Activated T-helper 17 cell treated with anti-CD3 and anti-CD28 coated beads, Interleukin-2, amount 50 U/mL, for 72 hours (primary cell): ENCODE measurements at places on chromosomes 2 and 18.

DNA sequence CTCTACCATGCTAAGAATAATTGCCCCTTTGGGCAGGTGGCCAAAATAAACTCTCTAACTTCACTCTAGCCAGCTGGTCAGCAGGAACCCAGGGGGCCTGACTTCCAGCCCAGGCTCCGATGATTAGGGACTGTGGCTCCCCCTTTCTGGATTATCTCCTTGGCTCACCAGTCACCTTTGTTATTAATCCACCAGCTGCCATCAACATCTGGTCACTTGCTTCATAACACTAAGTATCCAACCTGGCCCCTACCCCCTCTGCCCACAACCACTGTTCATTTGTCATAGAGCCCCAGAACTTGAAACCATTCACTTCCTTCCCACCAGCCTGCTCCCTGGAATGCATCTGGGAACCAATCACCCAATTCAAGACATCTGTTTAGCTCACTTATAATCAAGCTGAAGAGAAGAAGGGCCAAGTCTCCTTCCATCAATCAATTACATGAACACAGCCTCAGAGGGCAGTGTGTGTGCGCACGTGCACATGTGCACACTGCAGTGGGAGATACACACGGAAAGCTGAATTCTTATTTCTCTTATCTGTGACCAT is 215.1 kb downstream of the ALK start:
- H3K4me3 ChIP-seq: no peak overlapping the region
- no peak for ATAC-seq
- H3K36me3 ChIP-seq: no peaks in the 10 kb centered on the region
- no peak overlapping the region for H3K27ac ChIP-seq
- H3K4me1 ChIP-seq: no peaks in the 10 kb centered on the region

DNA sequence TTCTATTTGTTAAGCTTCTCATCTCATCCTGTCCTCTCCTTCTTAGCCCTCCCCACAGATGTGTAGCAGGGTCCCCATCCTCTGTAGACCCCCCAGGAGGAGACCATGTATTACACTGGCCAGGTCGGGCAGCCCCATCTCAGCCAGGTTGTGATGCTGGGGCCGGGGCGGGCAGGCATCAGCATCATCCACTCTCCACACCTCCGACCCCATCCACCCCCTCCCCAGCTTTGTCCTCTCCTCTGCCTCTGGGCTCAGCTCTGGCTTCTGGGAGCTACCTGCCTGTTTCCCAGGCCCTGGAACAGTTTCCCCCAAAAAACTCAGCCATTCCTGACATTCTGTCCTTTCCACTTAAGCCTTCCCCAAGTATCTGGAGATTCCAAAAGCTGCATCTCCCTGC is 49.2 kb downstream of the GBX2 start:
- no peak for ATAC-seq
- no peaks in the 10 kb centered on the region for H3K27me3 ChIP-seq
- no peak overlapping the region for H3K4me3 ChIP-seq
- no peak overlapping the region for H3K27ac ChIP-seq
- no peaks in the 10 kb centered on the region for H3K4me1 ChIP-seq

DNA sequence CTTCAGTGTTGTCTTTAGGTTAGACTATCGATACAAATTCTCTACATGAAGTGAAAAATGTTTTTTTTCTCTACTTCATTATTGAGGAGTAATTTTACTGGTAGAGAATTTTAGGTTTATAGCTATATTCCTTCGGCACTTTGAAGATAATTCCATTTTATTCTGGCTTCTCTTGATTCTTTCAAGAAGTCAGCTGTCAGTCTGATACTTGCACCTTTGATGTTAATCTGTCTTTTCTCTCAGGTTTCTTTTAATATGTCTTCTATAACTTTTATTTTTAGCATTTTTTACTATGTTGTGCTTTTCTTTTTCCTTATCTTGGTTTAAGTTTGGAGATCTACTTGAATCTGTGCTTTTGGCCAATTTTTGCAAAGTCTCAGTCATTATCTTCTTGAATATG is 18.6 kb downstream of the TSPYL6 start:
- H3K4me1 ChIP-seq: no peaks in the 10 kb centered on the region

DNA sequence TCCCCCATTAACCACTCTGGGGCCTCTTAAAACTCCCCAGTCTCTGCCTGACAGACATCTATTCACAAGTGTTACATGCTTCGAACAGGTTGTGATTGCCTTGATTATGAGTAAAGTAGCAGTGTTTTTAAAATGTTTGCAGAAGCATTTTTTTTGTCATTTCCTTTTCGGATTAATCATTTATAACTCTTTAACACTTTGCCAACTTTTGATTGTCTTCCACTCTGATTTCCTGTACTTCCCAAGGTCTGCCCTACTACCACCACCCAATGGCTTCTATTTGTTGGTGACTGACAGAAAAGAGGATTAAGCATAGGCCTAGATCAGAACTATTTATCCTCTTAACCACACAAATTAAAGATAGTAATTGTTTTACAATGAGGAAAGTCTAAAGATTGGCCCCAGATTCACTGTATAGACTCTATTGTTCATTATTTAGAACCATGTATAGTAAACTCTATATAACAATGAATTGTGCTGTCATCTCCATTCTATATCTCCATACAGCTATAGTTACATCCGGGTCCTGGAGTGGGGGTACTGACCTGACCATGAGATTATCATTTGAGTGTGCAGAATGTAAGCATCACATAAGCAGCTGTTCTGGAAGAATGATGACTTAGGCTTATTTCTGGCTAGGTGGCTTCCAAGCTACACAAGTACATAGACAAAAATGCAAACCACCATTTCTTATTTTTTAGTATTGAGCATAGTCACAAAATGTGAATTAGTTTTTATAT is 110.3 kb upstream of the RBMS1 start:
- no peaks in the 10 kb centered on the region for H3K27me3 ChIP-seq
- no peak for ATAC-seq
- H3K27ac ChIP-seq: no peak overlapping the region
- no peak overlapping the region for H3K4me3 ChIP-seq
- H3K4me1 ChIP-seq: no peaks in the 10 kb centered on the region

- H3K27me3 ChIP-seq: no peaks in the 10 kb centered on the region
- ATAC-seq: peak; percentile 36
- peak overlapping the region; percentile 57 for H3K4me3 ChIP-seq
- H3K27ac ChIP-seq: peak overlapping the region; percentile 85
- H3K36me3 ChIP-seq: peaks cover 5% of the 10 kb centered on the region
These were observed 512.9 kb upstream of the ID2 start for GRCh38 chr2:8168876-8169424.

DNA sequence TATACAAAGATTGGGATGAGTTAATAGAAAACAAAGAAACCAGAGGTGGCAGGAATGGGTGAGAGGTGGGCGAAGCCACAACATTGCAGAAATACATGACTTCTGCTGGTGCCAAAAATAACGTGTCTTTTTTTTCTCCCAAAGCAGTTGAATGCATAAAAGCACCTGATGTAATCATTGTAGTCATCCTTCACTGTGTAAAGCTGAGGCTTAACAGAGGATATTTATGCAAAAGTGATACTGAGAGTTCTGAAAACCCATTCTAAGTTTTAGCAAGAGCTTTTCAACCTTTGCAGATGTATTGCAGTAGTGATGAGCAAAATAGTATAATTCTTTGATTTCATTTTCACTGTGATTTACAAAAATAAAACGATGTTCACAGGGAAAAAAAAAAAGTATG is 173.0 kb downstream of the PTGR3 start:
- peak; percentile 59 for ATAC-seq
- H3K27ac ChIP-seq: no peak overlapping the region
- no peaks in the 10 kb centered on the region for H3K4me1 ChIP-seq
- no peaks in the 10 kb centered on the region for H3K27me3 ChIP-seq
- no peak overlapping the region for H3K4me3 ChIP-seq

DNA sequence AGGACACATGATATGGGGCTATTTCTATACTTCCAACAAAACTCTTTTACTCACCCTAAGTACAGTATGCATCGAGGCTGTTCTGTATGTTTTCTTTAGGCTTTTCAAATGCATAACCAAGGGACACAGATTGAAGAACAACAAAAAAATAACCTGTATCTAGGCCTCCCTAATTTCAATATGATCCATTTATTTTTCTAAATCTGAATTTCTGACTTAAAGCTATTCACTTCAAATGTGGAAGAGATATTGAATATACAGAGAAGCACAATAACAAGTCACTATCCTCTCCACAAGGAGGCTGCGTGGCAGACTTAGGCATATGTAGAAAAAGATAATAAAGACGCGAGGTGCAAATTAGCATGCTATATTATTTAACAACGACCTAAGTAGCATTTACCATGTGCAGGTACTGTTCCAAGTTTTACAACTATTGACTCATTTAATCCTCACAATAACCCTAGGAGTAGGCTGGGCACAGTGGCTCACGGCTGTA is 39.3 kb upstream of the MFF start:
- no peak overlapping the region for H3K27ac ChIP-seq
- no peaks in the 10 kb centered on the region for H3K27me3 ChIP-seq
- H3K4me3 ChIP-seq: no peak overlapping the region
- H3K4me1 ChIP-seq: no peaks in the 10 kb centered on the region
- H3K36me3 ChIP-seq: no peaks in the 10 kb centered on the region

DNA sequence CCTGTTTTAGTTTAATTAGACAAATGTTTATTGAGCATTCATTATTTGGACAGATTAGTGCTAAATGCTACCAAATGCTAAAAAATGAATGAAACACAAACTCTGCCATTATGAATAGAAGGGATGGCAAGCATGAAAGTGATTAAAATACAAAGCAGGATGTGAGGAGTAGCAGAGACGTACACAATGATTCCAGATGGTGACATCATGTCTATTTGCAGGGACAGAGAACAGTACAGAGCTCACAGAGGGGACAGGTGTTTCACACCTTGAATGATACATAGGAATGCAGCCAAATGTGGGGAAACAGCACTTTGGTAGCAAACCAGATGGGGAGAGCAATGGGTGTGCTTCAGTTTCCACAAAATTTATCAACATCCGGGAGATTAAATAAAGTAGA is 76.3 kb downstream of the CD226 start:
- ATAC-seq: no peak
- H3K27me3 ChIP-seq: no peaks in the 10 kb centered on the region
- peak overlapping the region; percentile 71 for H3K27ac ChIP-seq
- peaks cover 35% of the 10 kb centered on the region for H3K4me1 ChIP-seq
- no peak overlapping the region for H3K4me3 ChIP-seq
- H3K36me3 ChIP-seq: peaks cover 91% of the 10 kb centered on the region

- H3K36me3 ChIP-seq: no peaks in the 10 kb centered on the region
- peaks cover 6% of the 10 kb centered on the region for H3K4me1 ChIP-seq
- no peak for ATAC-seq
- no peak overlapping the region for H3K27ac ChIP-seq
- no peaks in the 10 kb centered on the region for H3K27me3 ChIP-seq
- H3K4me3 ChIP-seq: no peak overlapping the region
These were observed 2.0 kb upstream of the ITGA6 start for GRCh38 chr2:172425336-172425735.

GRCh38 chr2:227534714-227535113 is 62.8 kb downstream of the AGFG1 start:
- no peak overlapping the region for H3K4me3 ChIP-seq
- peaks cover 96% of the 10 kb centered on the region for H3K36me3 ChIP-seq
- no peak overlapping the region for H3K27ac ChIP-seq
- no peak for ATAC-seq
- H3K27me3 ChIP-seq: no peaks in the 10 kb centered on the region

DNA sequence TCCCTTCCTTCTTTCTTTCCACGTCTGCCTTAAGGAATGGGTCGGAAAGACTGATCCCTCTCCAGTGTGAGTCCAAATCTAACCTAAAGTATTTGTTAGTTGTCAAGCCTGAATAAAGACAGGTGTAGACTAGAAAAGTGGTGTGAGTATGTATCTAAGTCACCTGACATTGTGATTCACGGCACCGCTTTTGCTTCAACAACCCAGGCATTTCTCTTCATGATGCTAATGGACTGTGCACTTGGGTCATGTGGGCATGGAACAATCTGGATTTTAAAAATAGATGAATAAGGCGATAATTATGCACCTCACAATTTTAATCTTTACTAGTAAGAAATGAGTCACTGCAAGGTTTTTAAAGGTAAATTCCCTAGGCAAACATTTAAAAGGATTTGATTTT is 107.5 kb downstream of the LIPG start:
- H3K27ac ChIP-seq: no peak overlapping the region
- ATAC-seq: no peak
- H3K4me1 ChIP-seq: no peaks in the 10 kb centered on the region
- peaks cover 38% of the 10 kb centered on the region for H3K27me3 ChIP-seq
- no peaks in the 10 kb centered on the region for H3K36me3 ChIP-seq

DNA sequence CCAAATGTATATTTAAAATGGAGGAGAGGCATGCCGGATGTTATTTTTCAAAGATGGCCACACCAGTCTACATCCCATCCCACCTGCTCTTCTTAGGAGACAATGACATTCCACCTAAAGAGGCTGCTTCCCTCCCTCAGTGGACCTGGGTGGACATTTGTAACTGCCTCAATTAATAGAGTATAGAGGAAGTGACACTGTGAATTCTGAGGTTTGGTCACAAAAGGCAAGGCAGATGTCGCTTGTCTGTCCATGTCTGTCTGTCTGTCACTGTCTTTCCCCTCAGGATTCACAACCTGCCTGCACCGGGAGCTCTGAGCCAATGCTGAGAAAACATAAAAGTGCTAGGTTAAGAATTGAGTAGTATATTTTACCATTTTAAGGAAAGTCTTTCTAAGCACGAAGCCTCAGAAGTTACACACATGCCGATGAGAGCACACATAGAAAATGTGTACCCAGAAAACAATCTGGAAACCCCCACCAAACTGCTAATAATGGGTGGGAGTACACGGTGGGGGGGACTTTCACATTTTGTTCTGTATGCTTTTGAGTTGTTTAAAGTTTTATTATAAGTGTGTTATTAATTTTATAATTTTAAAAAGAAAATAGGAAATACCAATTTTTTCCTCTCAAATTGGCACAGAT is 21.0 kb downstream of the MIB1 start:
- no peak overlapping the region for H3K4me3 ChIP-seq
- peaks cover 12% of the 10 kb centered on the region for H3K4me1 ChIP-seq
- H3K27me3 ChIP-seq: no peaks in the 10 kb centered on the region
- ATAC-seq: no peak

DNA sequence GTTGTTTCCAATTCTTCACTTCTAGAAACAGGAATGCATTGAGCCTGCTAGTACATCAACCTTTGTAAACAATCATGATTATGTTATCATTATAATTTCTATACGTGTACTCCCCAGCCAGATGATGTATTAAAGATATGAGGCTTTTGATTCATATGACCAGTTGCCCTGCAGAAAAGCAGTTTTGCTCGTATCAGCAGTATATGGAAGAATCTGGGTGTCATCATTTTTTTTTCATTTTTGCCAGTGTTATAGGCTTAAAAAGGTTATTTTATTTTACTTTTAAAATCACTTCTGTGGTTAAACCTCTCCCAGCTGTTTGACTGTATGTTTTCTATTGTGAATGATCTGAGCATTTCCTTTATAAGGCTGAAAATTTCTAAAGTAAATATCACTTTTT is 471.8 kb upstream of the NRP2 start:
- H3K4me3 ChIP-seq: no peak overlapping the region
- H3K36me3 ChIP-seq: no peaks in the 10 kb centered on the region
- H3K4me1 ChIP-seq: no peaks in the 10 kb centered on the region
- no peaks in the 10 kb centered on the region for H3K27me3 ChIP-seq
- no peak overlapping the region for H3K27ac ChIP-seq

DNA sequence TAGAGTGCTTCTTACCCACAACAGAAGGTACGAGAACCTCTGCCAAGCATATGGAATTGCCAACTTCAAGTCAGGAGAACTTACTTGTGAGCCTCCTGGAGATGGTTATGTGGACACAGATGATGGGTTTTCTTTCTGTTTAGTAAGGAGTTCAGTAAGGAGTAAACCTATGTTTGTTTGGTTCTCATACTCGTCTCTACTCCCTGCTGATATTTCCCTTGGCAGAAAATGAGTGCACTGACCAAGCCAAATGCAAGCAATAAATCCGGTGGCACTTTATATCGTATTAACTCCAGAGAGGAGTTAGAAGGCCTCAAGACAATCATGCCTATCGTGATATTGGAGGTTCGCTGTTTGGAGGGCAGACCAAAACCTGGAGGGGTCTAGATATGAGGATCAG is 83.2 kb upstream of the CYP1B1 start:
- H3K4me1 ChIP-seq: no peaks in the 10 kb centered on the region
- H3K36me3 ChIP-seq: no peaks in the 10 kb centered on the region
- H3K4me3 ChIP-seq: no peak overlapping the region
- no peak for ATAC-seq
